ENCODE measurements at places on chromosomes 7 and 10. TPM values are rescaled to one million over a fixed set of nuclear protein-coding genes. Genes with fewer than 3 reads are reported as not detected.

The PRSS37 gene
- not detected for polyA plus RNA-seq

DNA sequence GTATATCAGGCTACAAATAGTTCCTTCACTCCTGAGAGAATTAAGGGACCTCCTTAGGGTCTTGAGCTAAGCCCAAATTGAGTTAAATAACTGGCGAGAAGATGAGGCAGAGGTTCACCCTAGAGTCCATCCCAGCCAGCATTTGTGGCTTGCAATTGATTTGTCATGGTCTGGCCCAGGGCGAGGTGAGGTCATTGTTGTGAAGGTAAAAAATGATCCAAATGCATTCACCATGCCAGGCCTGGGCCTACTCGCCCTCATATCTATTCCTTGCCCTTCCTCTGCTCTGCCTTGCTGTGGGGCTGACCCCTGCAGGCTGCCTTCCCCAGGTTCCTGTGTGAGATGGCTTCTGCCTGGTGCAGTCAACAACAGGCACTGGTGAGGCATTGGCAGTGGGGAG lies 207.2 kb downstream of the ZNF365 start:
- DNase-seq, result no peak

The RELN gene
- polyA plus RNA-seq, result 35.1 TPM

DNA sequence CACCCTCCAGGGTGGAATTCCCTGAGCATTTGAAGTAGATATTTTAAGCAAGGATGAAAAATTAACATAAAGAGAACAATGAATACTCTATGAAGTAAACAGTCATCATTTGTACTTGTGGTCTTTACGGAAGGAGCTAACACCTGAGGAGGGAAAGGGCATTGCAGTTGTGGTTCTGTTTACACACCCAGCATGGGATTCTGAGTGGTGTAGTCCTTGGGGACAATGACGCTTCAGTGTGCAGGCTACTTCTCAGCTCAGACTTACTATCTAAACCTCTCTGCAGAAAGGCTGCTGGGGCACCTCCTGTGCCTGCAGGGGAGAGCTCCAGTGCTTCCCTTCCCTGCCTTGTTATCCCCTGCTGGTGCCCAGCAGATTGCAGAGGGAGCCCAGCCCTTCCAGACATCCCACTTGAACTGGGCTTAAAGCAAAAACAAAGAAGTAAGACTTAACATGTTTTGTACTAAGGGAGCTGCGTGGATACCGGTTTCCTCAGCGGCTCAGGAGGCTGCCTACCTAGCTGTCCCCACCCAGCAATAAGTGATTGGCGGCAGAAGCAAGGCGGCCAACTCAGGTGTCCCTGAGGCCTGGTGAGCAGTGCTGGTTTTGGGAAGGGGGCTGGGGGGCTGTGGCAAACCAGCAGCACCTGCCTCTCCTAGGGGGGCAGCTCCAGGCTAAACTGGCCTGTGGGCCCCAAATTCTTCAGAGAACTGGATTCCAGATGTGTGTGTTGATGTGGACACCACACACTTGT lies 89.1 kb downstream of the CELF2 start:
- DNase-seq, result no peak

Measured in brain (organoid and tissue), 16 donors.